ENCODE measurements at places on chromosomes 1 and 21.
A peak's percentile ranks its signal among the peaks of the same experiment; 100 is the strongest.

GRCh38 chr1:246708166-246708565 is 16.0 kb upstream of the SCCPDH start:
- no peaks in the 10 kb centered on the region for H3K27me3 ChIP-seq
- H3K4me3 ChIP-seq: no peak overlapping the region
- H3K4me1 ChIP-seq: no peaks in the 10 kb centered on the region
- H3K36me3 ChIP-seq: no peaks in the 10 kb centered on the region
- no peak for DNase-seq
- H3K27ac ChIP-seq: no peak overlapping the region

DNA sequence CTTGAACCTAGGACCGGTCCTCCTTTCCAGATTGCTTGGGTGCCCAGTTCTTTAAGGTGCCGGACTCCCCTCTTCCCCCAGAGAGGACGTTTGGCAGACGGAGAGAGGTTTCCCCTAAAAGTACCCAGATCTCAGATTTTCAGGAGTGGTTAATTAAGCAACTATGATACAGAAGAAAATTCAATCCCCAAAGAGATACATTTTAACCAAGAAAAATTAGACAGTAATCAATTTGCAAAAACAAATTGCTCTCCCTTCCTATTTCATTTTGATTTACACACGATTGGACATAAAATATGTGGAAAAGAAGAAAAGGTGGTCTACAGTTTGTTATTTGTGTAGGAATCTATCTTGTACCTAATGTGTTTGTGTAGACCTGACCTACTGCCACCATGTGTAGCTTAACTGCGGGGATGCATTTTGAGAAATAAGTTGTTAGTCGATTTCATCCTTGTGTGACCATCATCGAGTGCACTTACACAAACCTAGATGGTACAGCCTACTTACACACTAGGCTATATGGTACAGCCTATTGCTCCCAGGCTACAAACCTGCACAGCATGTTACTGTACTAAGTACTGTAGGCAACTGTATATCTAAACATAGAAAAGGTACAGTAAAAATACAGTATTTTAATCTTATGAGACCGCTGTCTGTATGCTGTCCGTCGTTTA is 755 bp downstream of the RPAP2 start:
- peak overlapping the region; percentile 87 for H3K4me3 ChIP-seq
- H3K27ac ChIP-seq: peak overlapping the region; percentile 88
- DNase-seq: no peak
- no peaks in the 10 kb centered on the region for H3K27me3 ChIP-seq
- peaks cover 8% of the 10 kb centered on the region for H3K36me3 ChIP-seq
- H3K4me1 ChIP-seq: peaks cover 29% of the 10 kb centered on the region

DNA sequence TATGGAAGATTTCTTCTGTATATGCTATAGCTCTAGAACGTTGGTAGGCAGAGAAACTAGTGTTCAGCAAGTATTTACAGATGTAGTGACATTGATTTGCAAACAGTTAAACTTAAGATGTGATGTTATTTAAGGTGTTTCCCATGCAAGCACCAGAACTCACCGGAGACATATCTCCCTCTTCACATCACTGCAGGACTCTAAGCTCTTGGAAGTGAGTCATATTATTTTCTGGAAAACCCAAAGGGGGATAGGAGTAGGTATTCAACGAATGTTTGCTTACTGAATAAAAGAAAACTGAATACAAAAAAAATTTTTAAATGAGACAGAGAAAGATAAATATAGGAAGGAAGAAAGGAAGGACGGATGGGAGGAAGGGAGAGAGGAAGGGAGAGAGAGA is 25.0 kb downstream of the RGS4 start:
- H3K27me3 ChIP-seq: no peaks in the 10 kb centered on the region
- H3K4me3 ChIP-seq: no peak overlapping the region
- H3K36me3 ChIP-seq: no peaks in the 10 kb centered on the region
- DNase-seq: no peak
- H3K4me1 ChIP-seq: no peaks in the 10 kb centered on the region

GRCh38 chr1:33161061-33161681 is 20.7 kb downstream of the TRIM62 start:
- peaks cover 13% of the 10 kb centered on the region for H3K36me3 ChIP-seq
- no peak for DNase-seq
- no peak overlapping the region for H3K27ac ChIP-seq
- no peak overlapping the region for H3K4me3 ChIP-seq

DNA sequence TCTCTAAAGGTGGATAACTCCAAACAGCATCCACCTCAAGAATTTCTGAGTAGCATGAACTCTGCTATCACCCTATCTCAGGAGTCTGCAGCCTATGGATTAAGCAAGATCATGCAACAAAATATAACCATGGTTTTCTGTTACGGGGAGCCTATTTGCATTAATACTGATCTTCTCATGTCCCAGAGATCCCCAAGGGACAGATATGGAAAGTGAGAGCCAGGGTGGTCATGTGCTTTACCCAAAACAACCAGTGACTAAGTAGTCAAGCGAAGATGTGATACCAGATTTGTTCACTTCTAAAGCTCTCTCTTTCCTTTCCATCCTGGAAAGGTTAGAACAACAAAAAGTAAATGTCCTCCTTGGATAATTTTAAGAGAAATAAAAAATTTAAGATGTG is 125.1 kb downstream of the PRRX1 start:
- no peaks in the 10 kb centered on the region for H3K4me1 ChIP-seq
- H3K27me3 ChIP-seq: no peaks in the 10 kb centered on the region
- no peak overlapping the region for H3K4me3 ChIP-seq
- no peaks in the 10 kb centered on the region for H3K36me3 ChIP-seq
